ENCODE measurements at places on chromosomes 1 and 21.

- no peak for DNase-seq
These were observed 109.8 kb downstream of the DUSP10 start for GRCh38 chr1:221632072-221632471.

DNA sequence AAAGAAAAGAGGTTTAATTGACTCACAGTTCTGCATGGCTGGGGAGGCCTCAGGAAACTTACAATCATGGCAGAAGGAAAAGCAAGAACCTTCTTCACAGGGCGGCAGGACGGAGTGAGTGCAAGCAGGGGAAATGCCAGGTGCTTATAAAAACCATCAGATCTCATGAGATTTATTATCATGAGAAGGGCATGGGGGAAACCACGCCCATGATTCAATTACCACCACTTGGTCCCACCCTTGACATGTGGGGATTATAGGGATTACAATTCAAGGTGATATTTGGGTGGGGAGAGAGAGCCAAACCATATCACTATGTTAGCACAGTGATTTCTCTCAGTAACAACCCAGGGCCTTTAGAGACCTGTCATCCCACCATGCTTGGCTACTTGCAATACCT lies 39.9 kb downstream of the LRRN2 start:
- no peak for DNase-seq

GRCh38 chr1:147078606-147079399 lies 93.5 kb downstream of the PRKAB2 start:
- no peak for DNase-seq

GRCh38 chr1:62271948-62272728 lies 47.1 kb downstream of the KANK4 start:
- DNase-seq, result peak; percentile 20

DNA sequence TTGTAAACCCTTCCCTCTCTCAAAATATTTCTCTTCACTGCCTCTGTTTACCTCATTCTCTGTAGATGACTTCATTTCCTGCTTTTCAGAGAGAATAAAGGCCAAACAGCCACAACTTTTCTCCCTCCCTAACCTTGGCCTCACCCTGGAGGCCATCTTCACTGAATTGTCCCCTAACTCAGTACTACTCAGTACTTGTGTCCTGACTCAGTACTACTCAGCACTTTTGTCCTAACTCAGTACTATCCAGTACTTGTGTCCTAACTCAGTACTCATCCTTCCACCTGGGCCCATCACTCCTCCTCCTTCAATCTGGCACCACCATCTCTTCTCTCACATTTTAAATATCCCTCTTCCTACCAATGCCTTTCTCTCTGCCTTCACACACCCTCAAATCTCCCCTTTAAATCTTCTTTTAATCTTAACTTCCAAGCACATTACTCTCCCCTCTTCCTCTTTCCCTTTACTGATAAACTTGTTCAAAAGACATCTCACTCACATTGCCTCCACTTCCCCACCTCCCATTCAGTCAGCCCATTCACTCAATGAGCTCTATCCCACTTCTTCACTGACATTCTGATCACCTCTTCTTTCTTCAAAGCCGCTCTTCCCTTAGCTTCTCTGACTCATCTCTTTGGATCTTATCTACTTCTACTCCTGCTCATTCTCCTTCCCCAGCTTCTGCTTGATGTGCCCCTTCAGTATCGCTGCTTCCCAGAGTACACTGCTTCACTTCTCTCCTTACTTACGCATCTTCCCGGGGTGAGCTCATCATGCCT lies 121.4 kb downstream of the RNF220 start:
- DNase-seq, result peak; percentile 33

GRCh38 chr1:53982034-53982762 lies 35.8 kb downstream of the LDLRAD1 start:
- DNase-seq, result peak; percentile 8

DNA sequence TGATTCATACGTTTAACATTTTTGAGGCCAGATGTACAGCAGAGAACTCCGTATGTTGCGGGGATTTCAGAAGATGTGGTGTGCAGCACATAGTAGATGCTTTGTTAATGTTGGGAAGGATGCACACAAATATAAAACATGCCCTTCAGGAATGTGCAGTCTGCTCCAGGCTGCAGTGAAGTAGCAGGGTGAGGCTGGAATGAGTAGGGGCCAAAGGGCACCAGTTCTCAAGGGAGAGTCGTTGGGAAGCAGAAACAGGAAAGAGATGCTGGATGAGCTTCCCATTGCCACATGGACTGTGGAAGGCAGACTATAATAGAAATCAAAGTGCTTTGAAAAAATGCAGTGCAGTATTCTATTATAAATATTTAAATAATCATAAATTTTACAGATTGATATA lies 126.9 kb downstream of the NOS1AP start:
- no peak for DNase-seq

DNA sequence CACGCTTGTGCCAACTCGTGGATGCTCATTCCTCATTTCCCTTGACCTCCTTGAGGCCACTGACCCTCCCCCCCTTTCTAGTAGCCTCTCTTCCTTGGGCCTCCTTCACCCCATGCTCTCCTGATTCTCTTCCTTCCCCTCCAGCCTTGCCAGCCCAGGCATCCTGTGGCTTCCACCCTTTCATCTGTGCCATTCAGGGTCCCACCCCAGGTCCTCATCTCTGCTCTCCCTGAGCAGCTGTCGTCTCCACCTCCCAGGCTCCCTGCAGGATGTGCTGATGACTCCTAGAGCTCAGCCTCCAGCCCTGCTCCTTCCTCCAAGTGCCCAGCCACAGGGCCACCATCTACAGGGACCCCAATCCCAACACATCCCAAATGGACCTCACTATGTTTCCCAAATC lies 197.4 kb downstream of the GRIK3 start:
- no peak for DNase-seq

DNA sequence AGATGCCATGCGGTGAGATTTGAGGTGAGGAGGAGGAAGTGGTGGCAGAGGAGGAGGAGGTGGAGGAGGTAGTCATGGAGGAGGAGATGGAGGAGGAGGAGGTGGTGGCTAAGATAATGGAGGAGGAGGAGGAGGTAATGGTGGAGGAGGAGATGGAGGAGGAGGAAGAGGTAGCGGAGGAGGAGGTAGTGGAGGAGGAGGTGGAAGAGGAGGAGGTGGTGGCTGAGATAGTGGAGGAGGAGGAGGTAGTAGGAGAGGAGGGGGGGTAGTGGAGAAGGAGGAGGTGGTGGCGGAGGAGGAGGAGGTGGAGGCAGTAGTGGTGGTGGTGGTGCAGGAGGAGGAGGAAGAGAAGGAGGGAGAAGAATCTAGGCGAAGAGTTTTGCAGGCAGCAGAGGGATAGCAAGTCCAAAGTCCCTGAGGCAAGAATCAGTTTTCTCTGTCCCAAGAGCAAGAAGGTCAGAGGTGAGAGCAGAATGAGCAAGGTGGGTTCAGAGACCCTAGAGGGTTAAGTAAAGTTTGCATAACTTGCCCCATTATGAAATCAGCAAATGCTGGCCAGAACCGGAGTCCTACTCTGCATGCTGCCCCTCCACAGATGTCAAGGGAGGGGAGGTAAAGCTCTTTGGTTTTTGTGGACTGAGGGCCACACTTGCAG lies 38.9 kb upstream of the GNPAT start:
- DNase-seq, result no peak

DNA sequence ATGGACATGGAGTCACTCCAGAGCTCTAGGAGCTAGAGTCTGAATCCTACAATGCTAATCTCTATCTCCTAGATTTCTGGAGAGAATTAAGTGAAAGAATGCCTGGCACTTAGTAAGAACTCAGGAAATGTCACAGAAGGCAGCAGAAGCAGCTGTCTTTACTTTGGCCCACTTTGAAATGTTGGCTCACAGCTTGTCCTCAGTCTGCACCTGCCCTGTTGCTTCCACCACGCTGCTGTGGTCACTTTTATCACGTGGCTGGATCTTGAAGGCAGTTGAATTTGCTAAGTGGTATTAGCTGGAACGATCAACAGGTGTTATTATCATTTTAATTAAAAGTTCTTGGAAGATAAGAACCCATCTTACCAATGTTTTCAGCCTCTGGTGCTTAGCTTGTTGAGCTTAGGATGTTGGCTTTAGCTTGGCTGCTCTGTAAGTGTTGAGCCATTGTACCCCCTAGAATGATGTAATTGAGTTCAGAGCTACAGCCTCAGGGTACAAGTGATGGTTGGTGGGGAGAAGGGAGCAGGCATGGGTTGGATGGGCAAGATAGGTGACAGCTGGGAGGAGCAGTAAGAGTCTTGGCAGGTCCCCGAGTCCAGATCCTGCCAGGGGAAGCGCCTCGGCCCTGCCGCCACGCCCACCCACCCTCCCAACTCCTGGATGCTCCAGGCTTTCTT lies 41.9 kb upstream of the EPS8L3 start:
- no peak for DNase-seq

- DNase-seq, result no peak
These were observed 27.8 kb downstream of the DIPK1A start for GRCh38 chr1:92933459-92933858.

DNA sequence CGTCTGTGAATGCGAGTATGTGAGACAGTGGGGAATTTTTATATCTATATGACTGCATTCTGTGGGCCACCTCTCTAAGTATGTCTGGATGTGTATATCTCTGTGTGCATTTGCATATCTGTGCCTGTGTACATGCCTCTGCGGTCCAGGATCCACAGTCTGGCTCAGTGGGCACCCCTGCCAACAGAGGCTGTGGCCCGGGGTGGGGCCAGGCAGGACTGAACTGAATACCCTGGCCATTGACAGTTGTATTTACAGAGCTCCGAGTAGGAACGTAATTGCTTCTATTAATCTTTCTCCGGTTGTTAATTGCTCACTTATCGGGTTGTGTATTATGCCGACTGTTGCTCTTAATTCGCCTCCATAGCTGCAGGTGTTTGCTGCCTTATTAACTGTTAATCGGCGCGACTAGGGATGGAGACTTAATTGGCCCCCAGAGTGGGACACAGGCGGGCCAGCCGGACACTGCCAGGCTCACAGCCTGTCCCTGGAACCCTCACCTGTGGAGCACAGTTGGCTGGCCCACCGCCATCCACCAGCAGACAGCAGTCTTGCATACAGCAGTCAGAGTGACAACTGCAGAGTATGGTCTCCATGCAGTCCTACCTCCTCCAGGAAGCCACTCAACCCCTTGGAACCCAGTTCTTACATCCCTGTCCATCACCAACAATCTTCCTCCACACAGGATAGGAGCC lies 22.4 kb upstream of the ADGRB2 start:
- no peak for DNase-seq

DNA sequence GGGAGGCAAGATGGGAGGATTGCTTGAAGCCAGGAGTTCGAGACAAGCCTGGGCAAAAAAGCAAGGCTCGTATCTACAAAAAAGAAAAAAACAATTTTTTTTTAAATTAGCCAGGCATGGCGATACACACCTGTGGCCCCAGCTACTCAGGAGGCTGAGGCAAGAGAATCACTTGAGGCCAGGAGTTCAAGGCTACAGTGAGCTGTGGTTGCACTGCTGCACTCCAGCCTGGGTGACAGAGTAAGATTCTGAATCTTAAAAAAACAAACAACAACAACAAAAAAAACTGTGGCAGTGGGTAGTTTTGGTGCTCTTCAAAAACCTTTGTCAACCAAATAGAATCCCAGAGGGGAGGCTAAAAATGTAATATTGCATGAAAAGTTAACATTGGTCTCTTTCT lies 734 bp downstream of the PTPN22 start:
- no peak for DNase-seq

DNA sequence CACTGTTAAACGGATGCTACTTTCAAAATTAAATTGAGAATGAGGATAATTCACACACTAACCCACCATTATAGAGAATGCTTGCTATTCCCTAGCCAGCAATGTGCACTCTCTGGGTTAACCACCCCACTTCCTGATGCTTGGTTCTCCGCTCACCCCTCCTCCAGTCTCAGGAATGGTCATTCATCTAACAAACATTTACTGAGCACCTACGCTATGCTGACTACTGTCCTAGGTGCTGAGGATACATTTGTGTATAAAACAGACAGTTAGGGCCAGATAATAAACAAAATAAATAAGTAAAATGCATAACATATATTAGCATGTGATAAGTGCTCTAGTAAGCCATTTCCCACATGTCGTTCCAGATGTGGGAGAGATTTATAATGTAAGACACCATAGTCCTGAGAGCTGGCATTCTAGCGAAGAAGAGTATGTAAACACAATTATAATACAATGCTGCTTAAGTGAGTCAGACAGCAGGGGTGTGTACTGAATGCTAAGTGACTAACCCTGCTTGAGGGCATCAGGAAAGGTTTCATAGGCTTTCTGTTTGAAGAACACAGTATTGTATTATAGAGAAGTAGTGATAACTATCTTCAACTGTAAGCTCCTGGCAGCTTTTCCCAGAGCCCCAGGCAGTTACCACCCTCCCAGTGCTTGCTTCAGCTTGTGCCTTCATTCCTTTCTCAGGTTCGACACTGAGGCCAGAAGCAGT lies 126.7 kb upstream of the CACHD1 start:
- peak; percentile 79 for DNase-seq

GRCh38 chr1:8910914-8911313 lies 32.4 kb upstream of the ENO1 start:
- DNase-seq, result peak; percentile 37

DNA sequence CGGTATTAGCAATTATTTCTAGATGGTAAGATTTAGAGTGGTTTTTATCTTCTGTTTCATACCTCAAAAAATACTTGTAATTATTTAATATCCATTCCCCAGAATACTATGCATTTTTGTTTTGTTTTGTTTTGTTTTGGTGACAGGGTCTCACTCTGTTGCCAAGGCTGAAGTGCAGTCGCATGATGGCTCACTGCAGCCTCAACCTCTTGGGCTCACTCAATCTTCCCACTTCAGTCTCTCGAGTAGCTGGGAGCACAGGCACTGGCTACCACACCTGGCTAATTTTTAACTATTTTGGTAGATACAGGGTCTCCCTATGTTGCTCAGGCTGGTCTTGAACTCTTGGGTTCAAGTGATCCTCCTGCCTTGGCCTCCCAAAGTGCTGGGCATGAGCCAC lies 252.7 kb downstream of the AKT3 start:
- no peak for DNase-seq

GRCh38 chr1:58911841-58912499 lies 128.1 kb upstream of the JUN start:
- no peak for DNase-seq

GRCh38 chr1:80056179-80056578 lies 1049.6 kb upstream of the ADGRL4 start:
- no peak for DNase-seq

- DNase-seq, result no peak
These were observed 1.1 kb downstream of the ZBTB18 start for GRCh38 chr1:244052016-244052727.

Data from HT1080 (cell line).